Astrocyte (in vitro differentiated cells and primary cell): ENCODE measurements at places on chromosomes 2 and 18.

- no peak overlapping the region for H3K27ac ChIP-seq
- no peaks in the 10 kb centered on the region for H3K36me3 ChIP-seq
- no peaks in the 10 kb centered on the region for H3K27me3 ChIP-seq
- no peak overlapping the region for H3K4me3 ChIP-seq
- DNase-seq = no peak
These were observed 399.4 kb downstream of the SOCS6 start for GRCh38 chr18:70688286-70688685.

- H3K27me3 ChIP-seq = peaks cover 6% of the 10 kb centered on the region
- H3K4me1 ChIP-seq = peaks cover 4% of the 10 kb centered on the region
- H3K4me3 ChIP-seq = no peak overlapping the region
- H3K36me3 ChIP-seq = no peaks in the 10 kb centered on the region
These were observed 18.3 kb upstream of the CXCR4 start for GRCh38 chr2:136135921-136136906.

- DNase-seq = no peak
- no peaks in the 10 kb centered on the region for H3K36me3 ChIP-seq
- no peak overlapping the region for H3K4me3 ChIP-seq
- no peaks in the 10 kb centered on the region for H3K27me3 ChIP-seq
- no peak overlapping the region for H3K27ac ChIP-seq
- H3K4me1 ChIP-seq = peaks cover 6% of the 10 kb centered on the region
These were observed 37.9 kb downstream of the B4GALT6 start for GRCh38 chr18:31646332-31647126.

GRCh38 chr2:100071335-100072043, 70.9 kb downstream of the AFF3 start:
- DNase-seq = no peak
- H3K27ac ChIP-seq = no peak overlapping the region
- H3K27me3 ChIP-seq = no peaks in the 10 kb centered on the region

- peaks cover 5% of the 10 kb centered on the region for H3K4me1 ChIP-seq
- no peaks in the 10 kb centered on the region for H3K36me3 ChIP-seq
- no peak overlapping the region for H3K4me3 ChIP-seq
- no peak overlapping the region for H3K27ac ChIP-seq
- no peaks in the 10 kb centered on the region for H3K27me3 ChIP-seq
- no peak for DNase-seq
These were observed 72.2 kb downstream of the TWIST2 start for GRCh38 chr2:238920053-238920452.

DNA sequence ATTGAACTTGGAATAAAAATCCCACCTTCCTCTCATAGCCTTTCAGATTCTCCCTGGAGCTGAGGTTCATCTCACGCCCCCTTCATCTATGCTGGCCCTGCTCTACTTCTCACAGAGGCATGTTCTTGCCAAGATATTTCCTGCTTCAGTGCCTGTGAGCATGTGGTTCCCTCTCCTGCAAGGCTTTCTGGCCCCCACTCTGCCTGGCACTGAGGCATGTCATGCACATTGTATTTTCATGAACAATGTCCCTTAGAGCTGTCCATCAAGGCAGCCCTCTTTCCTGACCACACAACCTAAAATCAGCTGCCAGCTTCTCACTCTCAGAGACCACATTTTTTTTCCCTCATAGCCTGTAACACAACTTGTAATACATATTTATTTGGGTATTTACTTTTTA, 18.0 kb upstream of the HK2 start:
- no peaks in the 10 kb centered on the region for H3K36me3 ChIP-seq
- H3K27ac ChIP-seq = no peak overlapping the region
- peaks cover 30% of the 10 kb centered on the region for H3K27me3 ChIP-seq
- no peak overlapping the region for H3K4me3 ChIP-seq
- DNase-seq = no peak
- no peaks in the 10 kb centered on the region for H3K4me1 ChIP-seq

GRCh38 chr2:98027538-98027937, 31.8 kb upstream of the TMEM131 start:
- H3K36me3 ChIP-seq = no peaks in the 10 kb centered on the region
- DNase-seq = no peak
- H3K4me3 ChIP-seq = no peak overlapping the region
- peaks cover 19% of the 10 kb centered on the region for H3K4me1 ChIP-seq
- H3K27ac ChIP-seq = no peak overlapping the region

DNA sequence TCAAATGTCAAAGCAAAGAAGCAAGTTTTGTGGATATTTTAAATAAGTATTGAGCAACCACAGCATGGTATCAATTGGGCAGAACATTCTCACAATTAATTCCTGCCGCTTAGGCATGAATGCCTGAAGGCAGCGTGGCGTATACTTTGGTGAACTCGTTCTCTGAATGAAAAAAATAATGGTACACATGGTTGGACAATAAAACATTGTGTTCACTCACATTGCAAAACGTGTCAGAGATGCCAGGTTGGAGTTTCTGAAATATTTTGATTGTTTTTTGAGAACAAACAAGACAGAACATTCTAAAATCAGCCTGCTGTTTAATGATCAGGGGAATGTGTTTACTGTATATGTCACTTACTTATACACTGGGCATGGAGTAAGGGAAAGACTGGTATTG, 254.2 kb downstream of the CDH2 start:
- H3K4me3 ChIP-seq = no peak overlapping the region
- H3K4me1 ChIP-seq = peaks cover 23% of the 10 kb centered on the region
- no peaks in the 10 kb centered on the region for H3K27me3 ChIP-seq

GRCh38 chr2:29309090-29310029, 194.1 kb downstream of the CLIP4 start:
- H3K27me3 ChIP-seq = peaks cover 2% of the 10 kb centered on the region
- no peak overlapping the region for H3K4me3 ChIP-seq
- no peak overlapping the region for H3K27ac ChIP-seq
- peak; percentile 39 for DNase-seq
- no peaks in the 10 kb centered on the region for H3K36me3 ChIP-seq

GRCh38 chr2:159501743-159502142, 114.6 kb downstream of the BAZ2B start:
- H3K4me1 ChIP-seq = peaks cover 13% of the 10 kb centered on the region
- H3K27me3 ChIP-seq = no peaks in the 10 kb centered on the region
- H3K36me3 ChIP-seq = no peaks in the 10 kb centered on the region
- DNase-seq = no peak
- no peak overlapping the region for H3K4me3 ChIP-seq
- no peak overlapping the region for H3K27ac ChIP-seq

GRCh38 chr18:6624661-6625311, 104.7 kb upstream of the ARHGAP28 start:
- peak; percentile 80 for DNase-seq
- peak overlapping the region; percentile 92 for H3K27ac ChIP-seq
- H3K4me1 ChIP-seq = peaks cover 39% of the 10 kb centered on the region
- H3K4me3 ChIP-seq = peak overlapping the region; percentile 39
- no peaks in the 10 kb centered on the region for H3K27me3 ChIP-seq

GRCh38 chr2:138699421-138699820, 80.8 kb downstream of the NXPH2 start:
- H3K4me1 ChIP-seq = no peaks in the 10 kb centered on the region
- no peak overlapping the region for H3K4me3 ChIP-seq
- H3K36me3 ChIP-seq = no peaks in the 10 kb centered on the region
- peaks cover 2% of the 10 kb centered on the region for H3K27me3 ChIP-seq
- H3K27ac ChIP-seq = no peak overlapping the region

- H3K27ac ChIP-seq = no peak overlapping the region
- H3K36me3 ChIP-seq = no peaks in the 10 kb centered on the region
- peaks cover 4% of the 10 kb centered on the region for H3K4me1 ChIP-seq
- H3K4me3 ChIP-seq = no peak overlapping the region
- DNase-seq = no peak
- H3K27me3 ChIP-seq = peaks cover 2% of the 10 kb centered on the region
These were observed 14.2 kb upstream of the CXCR4 start for GRCh38 chr2:136131961-136132824.

GRCh38 chr2:195899226-195899625, 169.4 kb downstream of the DNAH7 start:
- H3K27me3 ChIP-seq = no peaks in the 10 kb centered on the region
- no peak overlapping the region for H3K4me3 ChIP-seq
- H3K36me3 ChIP-seq = no peaks in the 10 kb centered on the region

- no peaks in the 10 kb centered on the region for H3K36me3 ChIP-seq
- no peaks in the 10 kb centered on the region for H3K27me3 ChIP-seq
- peaks cover 5% of the 10 kb centered on the region for H3K4me1 ChIP-seq
- H3K4me3 ChIP-seq = no peak overlapping the region
These were observed 135.4 kb downstream of the PHLPP1 start for GRCh38 chr18:62850619-62851306.

DNA sequence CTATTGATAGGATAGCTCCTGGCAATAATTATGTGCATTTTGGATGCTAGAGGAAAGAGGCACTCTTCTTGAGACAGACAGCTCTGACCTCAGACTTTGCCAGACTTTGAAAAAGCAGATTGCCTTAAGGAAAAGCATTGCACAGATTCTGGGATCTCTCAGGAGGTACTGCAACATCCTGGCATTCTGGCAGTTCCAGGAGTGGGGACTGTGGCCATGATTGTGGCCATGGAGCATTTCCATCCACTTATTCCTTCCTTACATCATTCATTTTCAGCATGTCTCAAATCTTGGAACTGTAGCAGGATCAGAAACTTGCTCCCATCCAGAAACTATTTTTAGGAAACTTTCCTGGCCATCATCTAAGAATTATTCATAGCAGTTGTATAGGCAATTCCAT, 144.9 kb upstream of the FOSL2 start:
- H3K27me3 ChIP-seq = no peaks in the 10 kb centered on the region
- peaks cover 11% of the 10 kb centered on the region for H3K4me1 ChIP-seq
- DNase-seq = no peak
- no peak overlapping the region for H3K27ac ChIP-seq
- H3K36me3 ChIP-seq = no peaks in the 10 kb centered on the region
- H3K4me3 ChIP-seq = no peak overlapping the region

GRCh38 chr2:234914371-234915154, 37.3 kb upstream of the SH3BP4 start:
- no peaks in the 10 kb centered on the region for H3K36me3 ChIP-seq
- no peak for DNase-seq
- no peak overlapping the region for H3K4me3 ChIP-seq
- H3K27me3 ChIP-seq = no peaks in the 10 kb centered on the region
- H3K4me1 ChIP-seq = no peaks in the 10 kb centered on the region
- H3K27ac ChIP-seq = no peak overlapping the region

DNA sequence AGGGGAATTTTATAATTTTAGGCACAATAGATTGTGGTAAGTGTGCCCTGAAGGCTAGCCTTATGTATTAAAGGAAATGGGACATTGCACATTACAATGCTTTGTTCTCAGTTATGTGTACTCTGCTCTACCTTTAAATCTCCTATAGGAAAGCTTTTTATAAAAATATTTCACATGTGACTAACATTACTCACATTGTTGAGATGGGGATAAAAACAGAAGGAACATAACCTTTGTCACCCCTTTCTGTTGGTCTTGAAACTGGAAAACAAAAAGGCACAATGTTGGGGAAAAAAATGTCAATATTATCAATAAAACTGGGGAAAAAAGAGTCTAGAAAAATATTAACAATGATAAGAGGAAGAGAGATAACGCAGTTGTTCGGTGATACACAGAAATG, 17.3 kb upstream of the STAT1 start:
- no peak for DNase-seq
- H3K4me1 ChIP-seq = peaks cover 9% of the 10 kb centered on the region
- H3K4me3 ChIP-seq = no peak overlapping the region
- H3K36me3 ChIP-seq = no peaks in the 10 kb centered on the region
- H3K27me3 ChIP-seq = no peaks in the 10 kb centered on the region

GRCh38 chr2:226018641-226019040, 619.1 kb downstream of the NYAP2 start:
- H3K4me1 ChIP-seq = no peaks in the 10 kb centered on the region
- no peak overlapping the region for H3K27ac ChIP-seq
- H3K27me3 ChIP-seq = no peaks in the 10 kb centered on the region
- H3K4me3 ChIP-seq = no peak overlapping the region
- no peak for DNase-seq

- peaks cover 6% of the 10 kb centered on the region for H3K4me1 ChIP-seq
- H3K36me3 ChIP-seq = no peaks in the 10 kb centered on the region
- H3K4me3 ChIP-seq = no peak overlapping the region
These were observed 141.9 kb downstream of the RHBDD1 start for GRCh38 chr2:226977775-226978190.

DNA sequence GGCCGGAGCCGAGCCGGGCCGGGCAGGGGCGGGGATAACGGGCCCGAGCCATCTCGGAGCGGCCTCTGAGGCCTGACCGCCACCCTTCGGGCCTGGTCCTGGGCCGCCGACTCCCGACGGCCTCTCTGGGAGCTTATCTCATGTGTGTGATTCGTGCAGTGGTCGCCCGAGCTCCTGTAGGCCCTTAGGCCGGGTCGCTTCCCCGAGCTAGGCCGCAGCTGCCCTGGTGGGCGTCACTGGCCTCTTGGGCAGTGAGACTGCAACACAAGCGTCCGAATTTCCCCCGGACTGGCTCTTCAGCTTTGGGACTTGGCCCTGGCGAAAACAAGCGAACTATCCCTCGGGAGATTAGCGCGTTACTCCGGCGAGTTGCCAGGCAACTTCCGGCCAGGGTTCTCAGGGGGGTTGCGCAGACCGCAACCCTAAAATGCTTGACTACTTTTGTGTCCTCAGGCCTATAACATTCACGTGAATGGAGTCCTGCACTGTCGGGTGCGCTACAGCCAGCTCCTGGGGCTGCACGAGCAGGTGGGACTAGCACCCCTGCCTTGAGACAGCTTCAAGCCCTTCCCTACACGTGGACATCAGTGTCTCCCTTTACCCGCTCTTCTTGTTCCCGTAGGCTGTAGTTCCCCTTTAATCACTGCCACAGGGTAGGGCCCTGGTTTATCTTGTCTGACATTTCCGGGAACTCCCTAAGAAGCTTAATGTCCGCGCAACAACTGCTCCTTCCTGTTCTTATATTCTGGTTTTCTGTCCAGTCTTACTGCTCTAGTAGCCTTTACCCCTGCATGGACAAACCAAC, 602 bp downstream of the SNX17 start:
- peak overlapping the region; percentile 79 for H3K4me3 ChIP-seq
- H3K36me3 ChIP-seq = peaks cover 35% of the 10 kb centered on the region
- H3K4me1 ChIP-seq = peaks cover 23% of the 10 kb centered on the region
- peak; percentile 28 for DNase-seq

DNA sequence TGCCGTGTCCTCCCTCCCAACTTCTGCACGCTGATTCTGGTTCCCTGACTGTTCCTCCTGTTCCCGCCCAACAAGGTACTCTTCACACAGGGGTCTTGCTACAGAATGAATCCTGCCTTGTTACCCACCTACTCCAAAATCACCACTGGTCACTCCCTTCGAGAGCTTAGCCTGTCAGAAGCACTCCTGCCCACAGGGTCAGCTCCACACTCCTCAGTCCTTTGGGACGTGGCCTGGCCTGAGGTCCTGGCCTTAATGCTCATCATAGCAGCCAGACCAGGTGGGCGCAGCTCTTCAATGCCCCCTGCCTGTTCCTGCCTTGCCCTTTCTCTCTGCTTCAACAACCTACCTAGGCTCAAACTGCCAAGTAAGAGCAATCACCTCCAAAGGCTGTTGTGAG, 27.8 kb upstream of the ID2 start:
- no peak overlapping the region for H3K27ac ChIP-seq
- H3K36me3 ChIP-seq = no peaks in the 10 kb centered on the region
- peaks cover 4% of the 10 kb centered on the region for H3K4me1 ChIP-seq
- H3K27me3 ChIP-seq = no peaks in the 10 kb centered on the region

DNA sequence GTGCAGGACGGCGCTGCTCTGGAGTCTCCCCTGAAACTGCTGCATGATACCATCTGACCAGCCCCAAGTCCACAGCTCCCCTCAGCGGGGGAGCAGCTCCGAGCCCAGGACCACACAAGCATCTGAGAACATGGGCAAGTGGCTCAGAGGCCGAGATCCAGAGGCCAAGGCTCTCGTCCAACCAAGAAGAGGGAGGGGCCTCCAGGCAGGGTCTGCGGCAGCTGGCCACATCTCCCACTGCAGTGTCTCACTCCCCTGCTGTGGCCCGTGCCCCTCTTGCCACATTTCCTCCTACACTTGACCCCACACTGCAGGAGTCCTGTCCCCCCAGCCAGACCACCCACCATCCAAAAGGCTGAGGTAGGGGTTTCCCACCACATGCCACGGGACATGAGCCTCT, 50.2 kb downstream of the TFCP2L1 start:
- no peaks in the 10 kb centered on the region for H3K27me3 ChIP-seq
- H3K27ac ChIP-seq = no peak overlapping the region
- no peak for DNase-seq
- no peaks in the 10 kb centered on the region for H3K36me3 ChIP-seq
- no peak overlapping the region for H3K4me3 ChIP-seq
